ENCODE measurements at places on chromosomes 2 and 18. TPM values are rescaled to one million over a fixed set of nuclear protein-coding genes. Genes with fewer than 3 reads are reported as not detected.
A peak's percentile ranks its signal among the peaks of the same experiment; 100 is the strongest.

Gene PARD3B
- total RNA-seq: 9.7 TPM

Gene RHBDD1
- total RNA-seq: 10.8 TPM

Gene SERPINB11
- not detected for total RNA-seq

GRCh38 chr18:38940863-38941531 lies 1375.4 kb upstream of the CELF4 start:
- DNase-seq: peak; percentile 5

Gene DYNC1I2
- 164 TPM for total RNA-seq

Gene VAMP5
- total RNA-seq: 153 TPM

- no peak for DNase-seq
Observed at GRCh38 chr2:82215212-82215611, 1910.7 kb upstream of the LRRTM1 start.

- DNase-seq: peak; percentile 70
Observed at GRCh38 chr18:48806551-48807261, 144.1 kb downstream of the SMAD7 start.

DNA sequence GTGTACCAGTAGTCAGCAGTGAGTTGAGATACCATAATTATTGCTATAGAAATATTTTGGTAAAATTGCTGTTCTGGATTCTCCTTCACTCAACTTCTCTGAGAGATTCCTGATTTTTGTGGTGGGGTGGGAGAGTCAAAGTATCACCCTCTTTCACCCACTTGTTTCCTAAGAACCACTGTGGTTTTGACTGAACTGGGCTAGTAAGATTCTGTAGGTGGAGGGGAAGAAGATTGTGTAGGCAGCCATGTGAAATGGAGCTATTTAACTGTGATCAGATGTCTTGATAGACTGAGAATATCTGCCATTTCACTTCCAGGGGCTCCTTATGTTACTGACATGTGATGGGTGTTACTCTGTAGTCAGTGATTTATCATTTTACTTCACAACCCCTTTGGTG lies 45.3 kb downstream of the BIRC6 start:
- no peak for DNase-seq

GRCh38 chr2:180196419-180196977 lies 189.4 kb upstream of the CWC22 start:
- DNase-seq: peak; percentile 22

GRCh38 chr18:70982292-70982691 lies 693.4 kb downstream of the SOCS6 start:
- DNase-seq: no peak

DNA sequence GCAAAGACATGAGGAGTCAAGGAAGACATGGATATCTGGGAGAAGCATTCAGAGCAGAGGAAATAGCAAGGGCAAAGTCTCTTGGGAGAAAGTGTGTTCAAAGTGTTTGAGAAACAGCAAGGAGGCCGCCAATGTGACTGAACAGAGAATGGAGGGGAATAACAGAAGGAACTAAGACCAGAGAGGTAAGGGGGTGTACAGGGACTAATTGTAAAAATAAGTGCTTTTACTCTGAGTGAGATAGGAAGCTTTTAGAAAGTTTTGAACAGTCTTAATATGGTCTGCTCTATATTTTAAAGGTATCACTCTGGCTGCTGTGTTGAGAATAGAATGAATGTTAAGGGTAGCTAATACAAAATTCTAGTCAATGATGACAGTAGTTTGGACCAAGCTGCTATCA lies 6.8 kb upstream of the CREB1 start:
- no peak for DNase-seq

Gene ENOSF1
- total RNA-seq: 13.8 TPM

- DNase-seq: no peak
Observed at GRCh38 chr2:85427300-85427835, 8.9 kb downstream of the SH2D6 start.

Gene DSEL
- 107 TPM for total RNA-seq

DNA sequence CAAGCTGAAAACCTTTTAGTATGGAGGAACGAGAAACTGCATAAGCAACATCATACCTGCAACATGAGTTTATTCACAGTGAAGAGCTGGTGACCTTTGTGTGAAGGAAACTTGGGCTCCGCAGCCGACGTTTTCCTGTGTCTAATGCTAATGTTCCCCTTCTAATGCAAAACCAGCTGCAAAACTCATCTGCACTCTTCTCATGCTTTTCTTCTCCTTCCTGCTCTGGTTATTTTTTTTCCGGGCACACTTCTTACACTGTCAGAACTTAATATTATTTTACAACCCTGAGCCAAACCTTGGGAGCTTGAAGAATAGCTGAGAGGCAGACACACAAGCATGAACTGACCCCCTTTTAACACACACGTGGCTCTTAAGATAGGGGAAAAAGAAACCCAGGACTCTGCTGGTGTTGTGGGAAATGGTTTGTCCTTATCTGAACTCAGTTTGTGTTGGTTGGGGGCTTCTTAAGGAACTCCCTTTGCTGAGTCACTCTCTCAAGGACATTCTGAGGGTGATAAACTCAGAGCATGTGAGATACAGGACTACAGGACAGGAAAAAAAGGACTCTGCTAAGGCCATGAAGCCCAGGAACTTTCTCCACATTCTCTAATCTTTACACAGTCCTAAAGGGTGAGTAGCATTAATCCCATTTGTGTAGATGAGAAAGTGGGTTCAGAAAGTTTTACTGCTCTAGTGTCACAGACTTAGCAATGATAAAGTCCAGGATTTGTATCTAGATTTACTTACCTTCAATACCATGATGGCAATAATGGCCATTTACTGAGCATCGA lies 439.3 kb upstream of the TRIB2 start:
- DNase-seq: no peak

- DNase-seq: peak; percentile 73
Observed at GRCh38 chr18:3321133-3321812, 59.3 kb downstream of the MYL12B start.

GRCh38 chr2:84481702-84482101 lies 22.6 kb upstream of the SUCLG1 start:
- DNase-seq: peak; percentile 43

- no peak for DNase-seq
Observed at GRCh38 chr2:60515721-60516226, 37.7 kb downstream of the BCL11A start.

GRCh38 chr2:21318263-21318662 lies 194.5 kb downstream of the TDRD15 start:
- no peak for DNase-seq

- no peak for DNase-seq
Observed at GRCh38 chr18:63005306-63005705, 290.0 kb downstream of the PHLPP1 start.

Gene STAT4
- 1.1 TPM for total RNA-seq

DNA sequence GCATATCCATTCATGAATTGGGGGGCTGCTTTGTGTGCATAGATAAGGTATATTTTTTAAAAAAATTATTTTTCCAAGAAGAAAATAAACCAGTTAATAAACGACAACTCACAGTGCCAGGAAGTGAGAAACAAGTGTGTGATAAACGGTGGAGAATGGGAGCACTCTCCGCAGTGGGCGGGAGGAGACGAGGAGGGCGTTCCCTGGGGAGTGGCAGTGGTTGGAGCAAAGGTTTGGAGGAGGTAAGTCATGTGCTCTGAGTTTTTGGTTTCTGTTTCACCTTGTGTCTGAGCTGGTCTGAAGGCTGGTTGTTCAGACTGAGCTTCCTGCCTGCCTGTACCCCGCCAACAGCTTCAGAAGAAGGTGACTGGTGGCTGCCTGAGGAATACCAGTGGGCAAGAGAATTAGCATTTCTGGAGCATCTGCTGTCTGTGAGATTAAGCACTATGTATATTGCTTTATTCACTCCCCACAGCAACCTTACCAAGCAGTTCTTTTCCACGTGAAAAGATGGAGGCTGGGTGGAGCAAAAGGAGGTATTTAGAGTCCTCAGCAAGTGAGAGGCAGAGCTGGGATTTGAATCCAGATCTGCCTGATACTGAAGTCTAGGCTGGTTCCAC lies 27.0 kb upstream of the CASP8 start:
- no peak for DNase-seq

DNA sequence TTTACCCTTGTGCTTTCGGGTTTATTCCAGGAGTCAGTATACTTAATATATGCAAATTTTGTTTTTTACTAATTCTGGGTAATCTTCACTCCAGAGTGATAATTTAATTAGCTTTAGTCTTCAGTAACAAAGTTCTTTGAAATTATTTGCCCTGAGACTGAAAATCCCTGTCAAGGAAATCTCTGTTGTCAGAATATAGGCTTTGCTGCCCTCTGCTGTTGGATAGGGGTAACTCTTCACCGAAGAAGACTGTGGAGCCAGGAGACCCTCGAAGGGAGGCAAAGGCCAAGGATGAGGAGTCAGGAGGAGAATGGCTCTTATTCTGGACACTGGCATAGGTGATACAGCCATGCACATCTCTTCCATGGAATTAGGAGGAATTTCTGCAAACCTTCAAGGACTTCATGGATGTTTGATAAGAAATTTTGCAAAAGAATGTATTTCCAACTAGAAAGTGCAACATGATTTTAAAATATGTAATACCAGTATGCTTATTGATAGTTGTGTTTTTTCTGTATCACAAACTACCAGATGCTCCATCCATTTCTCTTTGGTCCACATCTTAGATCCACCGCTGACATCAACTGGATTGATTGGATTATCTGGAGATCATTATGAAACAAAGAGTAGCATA lies 182.3 kb downstream of the RDH14 start:
- peak; percentile 70 for DNase-seq

GRCh38 chr2:112433932-112434730 lies 686 bp upstream of the RGPD8 start:
- DNase-seq: no peak

GRCh38 chr2:4090668-4091630 lies 387.6 kb downstream of the DCDC2C start:
- no peak for DNase-seq

DNA sequence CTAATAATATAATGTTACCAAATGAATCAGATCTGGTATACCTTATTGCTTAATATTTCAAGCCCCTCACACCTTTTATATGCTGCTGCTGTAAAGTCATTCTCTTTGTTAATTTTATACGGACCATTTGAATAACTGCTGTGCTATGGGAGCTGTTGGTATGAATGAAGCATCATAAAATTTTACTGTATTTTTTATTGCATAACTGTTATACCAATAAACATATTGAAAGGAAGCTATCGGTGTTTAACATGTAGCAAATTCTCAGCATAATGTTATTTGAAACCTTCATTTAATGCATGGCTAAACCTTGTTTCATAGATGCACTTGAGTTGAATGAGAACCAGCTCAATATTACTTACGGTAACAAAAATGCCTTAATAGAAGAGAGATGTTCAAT lies 1040.3 kb downstream of the SOCS6 start:
- DNase-seq: no peak

- no peak for DNase-seq
Observed at GRCh38 chr2:196149948-196150347, 21.4 kb downstream of the STK17B start.
